ENCODE measurements at places on chromosomes 4 and X. TPM values are rescaled to one million over a fixed set of nuclear protein-coding genes. Genes with fewer than 3 reads are reported as not detected.

GRCh38 chr4:106194801-106195200, 121.2 kb downstream of the TBCK start:
- H3K4me3 ChIP-seq: no peak overlapping the region
- H3K27me3 ChIP-seq: no peaks in the 10 kb centered on the region
- H3K4me1 ChIP-seq: no peaks in the 10 kb centered on the region
- no peaks in the 10 kb centered on the region for H3K36me3 ChIP-seq

DNA sequence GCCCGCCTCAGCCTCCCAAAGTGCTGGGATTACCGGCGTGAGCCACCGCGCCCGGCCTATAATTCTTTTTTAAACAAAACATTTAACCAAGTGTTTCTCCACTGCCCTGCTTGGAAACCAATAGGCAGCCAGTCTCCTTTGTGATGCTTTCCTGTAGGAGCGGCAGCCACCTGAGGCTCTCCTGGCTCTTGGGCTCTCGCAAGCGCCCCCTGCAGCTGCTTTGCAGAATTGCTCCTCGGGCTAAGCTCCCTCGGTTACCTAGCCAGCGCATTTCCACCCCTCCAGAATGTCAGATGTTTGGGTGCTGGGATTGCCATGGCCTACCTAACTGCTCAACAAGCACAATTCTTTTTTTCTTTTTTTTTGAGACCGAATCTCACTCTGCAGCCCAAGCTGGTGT, 7.7 kb downstream of the S100P start:
- H3K4me3 ChIP-seq: no peak overlapping the region
- no peaks in the 10 kb centered on the region for H3K4me1 ChIP-seq
- H3K36me3 ChIP-seq: no peaks in the 10 kb centered on the region

GRCh38 chrX:9338986-9339385, 125.9 kb upstream of the TBL1X start:
- peaks cover 9% of the 10 kb centered on the region for H3K4me1 ChIP-seq
- no peak for DNase-seq
- no peaks in the 10 kb centered on the region for H3K27me3 ChIP-seq

EDNRA gene
- 0.77 TPM for total RNA-seq

DNA sequence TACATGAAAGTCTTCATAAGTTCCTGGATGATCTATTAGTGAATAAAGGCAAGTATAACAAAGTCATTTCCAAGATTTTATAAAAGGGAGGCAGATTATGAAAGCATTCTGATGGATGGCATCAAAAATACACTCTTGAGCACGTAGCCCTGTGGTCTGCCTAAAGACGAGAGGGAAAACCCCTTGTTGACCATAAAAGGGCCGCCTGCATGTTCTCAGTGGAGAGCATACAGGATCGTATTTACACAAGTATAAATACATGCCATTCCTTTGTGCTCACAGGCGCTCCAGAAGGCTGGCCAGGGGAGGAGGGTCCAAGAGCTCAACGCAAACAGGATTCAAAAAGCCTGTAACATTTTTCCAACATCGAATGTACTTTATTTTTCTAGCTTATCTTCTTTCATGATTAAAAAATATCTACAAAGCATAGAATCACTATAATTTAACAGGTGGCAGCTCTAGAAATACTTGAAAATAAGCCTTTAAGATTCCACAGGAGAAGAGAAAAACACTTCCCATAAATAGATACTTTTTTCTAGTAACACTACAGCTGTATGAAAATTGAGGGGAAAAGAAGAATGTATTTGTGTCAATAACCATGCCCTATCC, 29.6 kb downstream of the PDGFC start:
- H3K36me3 ChIP-seq: no peaks in the 10 kb centered on the region
- peaks cover 21% of the 10 kb centered on the region for H3K4me1 ChIP-seq
- no peaks in the 10 kb centered on the region for H3K27me3 ChIP-seq
- H3K4me3 ChIP-seq: peak overlapping the region; percentile 35

DNA sequence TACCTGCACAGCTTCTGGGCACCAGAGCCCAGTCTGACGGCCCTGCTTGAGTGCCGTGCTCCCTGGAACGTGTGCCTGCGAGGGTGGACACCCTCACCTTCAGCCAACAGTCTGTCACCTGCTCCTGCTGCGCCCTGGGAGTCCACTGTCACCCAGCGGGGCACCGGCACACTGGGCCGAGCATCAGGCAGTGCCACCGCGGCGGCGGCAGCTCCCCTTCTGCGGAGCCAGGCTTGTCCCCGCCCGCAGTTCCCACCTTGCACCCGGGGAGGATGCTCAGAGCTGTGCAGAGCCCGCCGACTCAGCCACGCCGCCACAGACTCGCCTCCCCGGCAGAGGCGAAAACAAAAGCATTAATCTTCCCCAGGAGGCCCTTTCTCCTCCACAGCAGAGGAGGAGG, 86.8 kb downstream of the ABLIM2 start:
- no peak overlapping the region for H3K27ac ChIP-seq
- no peaks in the 10 kb centered on the region for H3K27me3 ChIP-seq
- H3K4me1 ChIP-seq: no peaks in the 10 kb centered on the region

DNA sequence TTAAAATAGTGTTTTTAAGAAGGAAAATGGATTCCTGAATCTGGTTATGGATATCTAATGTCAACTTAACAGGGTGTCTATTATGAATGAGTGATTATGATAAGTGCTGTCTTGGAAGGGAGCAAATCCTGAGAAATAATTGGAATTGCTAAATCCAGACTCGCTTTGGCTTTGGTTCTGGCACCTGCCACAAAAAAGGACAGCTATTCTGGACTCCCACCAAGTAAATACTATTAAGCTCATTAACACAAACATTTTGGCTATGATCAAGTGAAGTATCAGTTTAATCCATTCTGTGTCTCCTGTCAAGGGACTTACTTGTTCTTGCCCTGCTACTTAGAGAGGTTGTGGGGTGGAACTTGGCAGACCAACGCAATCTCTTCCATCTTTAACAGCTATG, 403.7 kb downstream of the CENPC start:
- H3K36me3 ChIP-seq: no peaks in the 10 kb centered on the region
- H3K4me1 ChIP-seq: no peaks in the 10 kb centered on the region
- no peak overlapping the region for H3K27ac ChIP-seq
- H3K4me3 ChIP-seq: no peak overlapping the region

GRCh38 chr4:27027428-27027827, 166.8 kb downstream of the STIM2 start:
- no peaks in the 10 kb centered on the region for H3K27me3 ChIP-seq
- H3K4me1 ChIP-seq: no peaks in the 10 kb centered on the region
- DNase-seq: no peak
- no peak overlapping the region for H3K27ac ChIP-seq
- H3K36me3 ChIP-seq: no peaks in the 10 kb centered on the region

All from fibroblast of lung (primary cell).